ENCODE measurements at places on chromosomes 11 and 22. TPM values are rescaled to one million over a fixed set of nuclear protein-coding genes. Genes with fewer than 3 reads are reported as not detected.
A peak's percentile ranks its signal among the peaks of the same experiment; 100 is the strongest.

Gene POU2AF2
- total RNA-seq = not detected

Gene FZD4
- total RNA-seq = 147 TPM

Gene OR52A1
- not detected for total RNA-seq

Gene OR5T1
- not detected for total RNA-seq

Gene GAB4
- total RNA-seq = not detected

Gene CRACR2B
- total RNA-seq = 12.1 TPM

Gene FOSL1
- 3.8 TPM for total RNA-seq

Gene MUC2
- not detected for total RNA-seq

Gene NEU3
- total RNA-seq = 7.2 TPM

Gene KCTD14
- total RNA-seq = under 0.01 TPM

Gene CEP126
- total RNA-seq = 0.51 TPM

Gene PGM2L1
- 36.6 TPM for total RNA-seq

Gene SYCE3
- total RNA-seq = not detected

Gene C11orf86
- not detected for total RNA-seq

- no peak for DNase-seq
Observed at GRCh38 chr22:44193535-44193891, 12.8 kb downstream of the PARVG start.

DNA sequence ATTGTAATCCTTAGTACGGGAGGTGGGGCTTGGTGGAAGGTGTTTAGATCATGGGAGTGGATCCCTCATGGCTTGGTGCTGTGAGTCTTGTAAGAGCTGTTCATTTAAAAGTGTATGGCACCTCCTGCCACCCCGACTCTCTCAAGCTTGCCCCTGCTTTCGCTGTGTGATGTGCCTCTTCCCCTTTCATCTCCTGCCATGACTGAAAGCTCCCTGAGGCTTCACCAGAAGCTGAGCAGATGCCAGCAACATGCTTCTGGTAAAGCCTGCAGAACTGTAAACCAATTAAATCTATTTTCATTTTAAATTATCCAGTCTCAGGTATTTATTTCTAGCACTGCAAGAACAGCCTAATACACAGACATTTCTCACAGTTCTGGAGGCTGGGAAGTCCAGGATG lies 40.8 kb downstream of the GAB2 start:
- no peak for DNase-seq

DNA sequence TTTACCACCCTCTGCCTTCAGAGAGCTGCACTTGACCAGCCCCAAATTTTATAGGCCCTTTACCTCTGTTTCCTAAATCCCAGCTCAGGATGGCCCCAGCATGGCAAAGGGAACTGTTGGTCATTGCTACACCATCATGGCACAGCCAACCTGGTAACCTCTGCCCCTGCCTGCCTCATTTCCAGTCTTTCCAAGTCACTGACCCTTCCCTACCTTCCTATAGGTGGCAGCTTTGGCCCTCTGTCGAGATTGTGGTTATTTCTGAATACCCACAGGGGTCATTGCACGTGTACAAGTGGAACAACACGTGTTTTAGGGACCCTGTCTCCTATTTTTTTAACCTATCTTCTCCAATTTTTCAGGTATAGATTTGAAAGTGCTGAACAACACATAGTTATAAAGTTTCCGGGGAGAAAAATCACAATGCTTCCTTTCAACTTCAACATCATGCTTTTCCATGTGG lies 2.8 kb downstream of the GALNT18 start:
- DNase-seq = no peak

DNA sequence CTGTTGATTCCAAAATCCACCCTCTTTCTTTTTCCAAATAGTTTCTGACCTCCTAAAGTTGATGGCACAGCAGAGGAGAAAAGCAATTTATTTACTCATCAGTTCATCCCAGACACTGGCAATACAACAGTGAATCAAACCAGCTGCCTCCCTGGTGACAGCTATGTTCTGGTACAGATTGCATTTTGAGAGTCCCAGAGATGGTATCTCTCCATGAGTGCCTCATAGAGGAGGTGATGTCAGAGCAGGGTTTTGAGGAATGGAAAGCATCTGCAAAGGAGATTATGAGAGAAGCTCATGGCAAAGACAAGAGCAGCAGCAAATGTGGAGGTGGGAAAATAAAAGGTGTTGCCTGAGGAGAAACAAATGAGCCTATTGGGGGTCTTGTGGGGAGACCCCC lies 377.2 kb downstream of the MN1 start:
- no peak for DNase-seq

GRCh38 chr11:65112546-65113360 lies 1.1 kb downstream of the TM7SF2 start:
- peak; percentile 56 for DNase-seq

GRCh38 chr11:33867996-33868646 lies 23.8 kb downstream of the LMO2 start:
- DNase-seq = no peak

DNA sequence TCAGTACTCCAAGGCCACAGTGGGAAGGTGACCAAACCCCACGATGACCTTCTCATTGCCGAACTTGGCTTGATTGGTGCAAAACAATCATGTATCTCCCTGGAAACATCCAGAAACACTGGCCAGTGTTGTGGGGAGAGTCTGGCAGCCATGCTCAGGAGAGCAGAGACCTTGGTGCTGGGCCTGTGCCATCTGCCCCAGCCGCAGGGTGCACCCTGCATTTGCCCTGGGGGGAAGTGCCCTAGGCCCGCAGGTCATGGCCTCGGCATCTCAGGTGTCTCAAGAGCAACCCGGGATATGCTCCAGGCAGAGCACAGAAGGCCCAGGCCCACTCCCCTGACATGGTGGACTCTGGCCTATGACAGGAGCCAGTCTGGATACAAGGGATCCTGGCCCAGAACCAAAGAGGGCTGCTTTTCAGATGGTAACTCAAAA lies 23.7 kb downstream of the ARVCF start:
- DNase-seq = no peak

DNA sequence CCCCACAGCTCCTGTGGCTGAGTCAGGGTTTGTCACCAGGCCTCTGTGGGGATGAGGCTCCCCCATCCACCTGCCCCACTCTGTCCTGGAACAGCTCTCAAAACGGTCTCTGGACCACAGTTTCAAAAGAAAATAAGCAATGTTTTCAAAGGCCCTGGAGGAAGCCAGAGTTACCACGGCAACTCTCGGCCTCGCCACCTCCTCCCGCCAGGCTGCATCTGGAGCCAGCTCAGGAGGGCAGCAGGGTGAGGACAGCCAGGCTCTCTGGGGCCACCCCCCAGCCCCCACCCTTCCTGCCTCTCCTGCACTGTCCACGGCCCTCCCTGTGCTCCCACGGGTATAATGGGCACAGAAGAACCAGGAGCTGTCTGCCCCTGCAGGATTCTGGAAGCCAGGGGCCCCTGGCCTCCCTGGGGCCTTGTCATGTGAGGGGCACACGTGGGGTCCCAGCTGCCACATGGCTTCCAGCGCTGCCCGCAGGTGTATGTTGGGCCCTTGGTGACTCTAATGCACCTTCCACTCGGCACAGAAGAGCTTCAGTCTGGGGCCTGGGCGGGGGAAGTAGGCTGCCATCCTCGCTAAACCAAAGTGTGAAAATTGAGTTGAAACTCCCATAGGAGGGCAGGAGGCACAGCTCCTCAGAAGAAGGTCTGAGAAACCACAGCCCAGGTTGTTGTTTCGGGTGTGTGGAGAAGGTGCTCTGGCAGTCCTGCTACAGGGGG lies 10.3 kb downstream of the CD81 start:
- DNase-seq = peak; percentile 37

- DNase-seq = no peak
Observed at GRCh38 chr11:106295974-106296373, 218.5 kb downstream of the AASDHPPT start.

- DNase-seq = peak; percentile 43
Observed at GRCh38 chr22:36386351-36386899, 1.3 kb downstream of the MYH9 start.

GRCh38 chr11:37704791-37705190 lies 1106.8 kb upstream of the RAG2 start:
- no peak for DNase-seq

DNA sequence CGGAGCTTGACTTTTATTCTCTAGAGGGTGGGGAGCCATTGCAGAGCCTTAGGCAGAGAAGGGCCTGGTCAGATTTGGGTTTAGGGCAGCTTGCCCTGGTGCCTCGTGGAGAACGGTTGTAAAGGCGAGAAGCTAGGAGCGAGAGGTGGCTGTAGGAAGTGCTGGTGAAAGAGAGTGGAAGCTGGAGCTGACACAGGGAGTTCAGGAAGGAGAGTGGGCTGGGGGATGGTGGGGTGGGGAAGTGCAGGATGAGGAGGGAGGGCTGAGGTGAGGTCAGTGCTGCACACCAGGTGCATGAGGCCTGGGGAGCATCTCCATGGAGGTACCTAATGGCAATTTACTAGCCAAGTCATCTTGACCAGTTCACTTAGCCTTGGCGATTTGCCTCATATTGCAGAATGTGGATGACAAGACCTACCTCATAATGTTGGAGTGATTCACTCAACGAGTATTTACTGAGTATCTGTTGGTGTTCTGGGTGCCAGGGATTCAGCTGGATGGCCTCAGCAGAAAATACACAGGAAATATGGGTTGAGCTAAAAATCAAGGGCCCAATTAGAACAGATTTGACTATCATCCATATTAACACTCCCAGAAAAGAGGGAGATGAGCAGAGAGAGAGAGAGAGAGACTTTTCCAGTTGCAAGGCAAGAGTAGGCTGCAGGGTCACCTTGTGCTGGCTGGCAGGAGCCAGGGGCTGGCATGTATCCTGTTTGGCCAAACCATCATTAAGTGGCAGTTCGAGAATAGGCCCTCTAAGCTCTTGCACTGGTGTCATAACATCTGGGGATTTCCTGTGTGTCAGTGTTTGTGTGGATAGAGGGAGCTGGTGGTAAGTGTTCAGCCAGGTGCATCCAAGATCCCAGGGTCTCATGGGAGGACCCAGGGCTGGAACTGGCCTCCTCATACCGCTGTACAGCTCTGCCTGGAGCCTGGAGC lies 44.4 kb upstream of the CLDN5 start:
- DNase-seq = peak; percentile 57

GRCh38 chr11:86212019-86212611 lies 32.4 kb upstream of the EED start:
- no peak for DNase-seq

DNA sequence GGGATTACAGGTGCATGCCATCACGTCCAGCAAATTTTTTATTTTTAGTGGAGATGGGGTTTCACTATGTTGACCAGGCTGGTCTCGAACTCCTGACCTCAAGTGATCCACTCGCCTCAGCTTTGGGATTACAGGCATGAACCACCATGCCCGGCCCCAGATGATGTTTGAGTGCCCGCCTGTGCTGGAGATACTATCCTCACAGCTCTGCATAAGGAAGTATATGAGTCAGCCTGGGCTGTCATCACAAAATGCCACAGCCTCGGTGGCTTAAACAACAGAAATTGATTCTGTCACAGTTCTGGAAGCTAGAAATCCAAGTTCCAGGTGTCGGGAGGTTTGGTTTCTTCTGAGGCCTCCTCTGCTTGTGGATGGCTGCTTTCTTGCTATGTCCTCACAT lies 119.3 kb downstream of the OSBP2 start:
- DNase-seq = no peak

DNA sequence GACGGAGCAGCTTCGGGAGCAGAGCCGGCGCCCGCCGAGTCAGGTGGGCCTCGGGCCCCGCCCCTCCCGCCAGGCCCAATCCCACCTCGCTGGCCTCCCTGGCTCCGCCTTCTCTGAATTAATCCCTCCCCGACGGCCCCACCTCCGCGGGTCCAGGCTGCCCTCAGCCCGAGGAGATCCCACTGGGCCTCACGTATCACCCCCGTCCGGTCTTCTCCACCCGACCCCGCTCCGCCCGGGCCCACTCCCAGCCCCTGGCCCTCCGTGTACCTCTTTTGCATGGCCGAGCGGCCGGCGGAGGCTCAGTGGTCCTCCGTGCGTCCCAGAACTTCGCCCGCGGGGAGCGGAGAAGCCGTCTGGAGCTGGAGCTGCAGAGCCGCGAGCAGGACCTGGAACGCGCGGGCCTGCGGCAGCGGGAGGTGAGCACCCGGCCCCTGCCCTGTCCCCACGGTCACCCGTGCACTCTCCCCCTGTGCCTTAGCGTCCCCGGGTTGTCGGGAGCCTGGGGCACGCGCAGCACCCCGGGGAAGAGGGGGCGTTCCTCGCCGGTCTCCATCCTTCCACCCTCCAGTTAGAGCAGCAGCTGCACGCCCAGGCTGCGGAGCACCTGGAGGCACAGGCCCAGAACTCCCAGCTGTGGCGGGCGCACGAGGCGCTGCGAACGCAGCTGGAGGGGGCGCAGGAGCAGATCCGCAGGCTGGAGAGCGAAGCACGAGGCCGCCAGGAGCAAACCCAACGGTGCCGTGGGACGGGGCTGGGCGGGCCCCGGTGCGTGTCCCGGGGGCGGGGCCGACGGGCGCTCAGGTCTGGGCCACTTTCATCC lies 2.2 kb upstream of the CD151 start:
- peak; percentile 88 for DNase-seq

GRCh38 chr11:25602959-25603358 lies 729.0 kb upstream of the ANO3 start:
- DNase-seq = no peak

DNA sequence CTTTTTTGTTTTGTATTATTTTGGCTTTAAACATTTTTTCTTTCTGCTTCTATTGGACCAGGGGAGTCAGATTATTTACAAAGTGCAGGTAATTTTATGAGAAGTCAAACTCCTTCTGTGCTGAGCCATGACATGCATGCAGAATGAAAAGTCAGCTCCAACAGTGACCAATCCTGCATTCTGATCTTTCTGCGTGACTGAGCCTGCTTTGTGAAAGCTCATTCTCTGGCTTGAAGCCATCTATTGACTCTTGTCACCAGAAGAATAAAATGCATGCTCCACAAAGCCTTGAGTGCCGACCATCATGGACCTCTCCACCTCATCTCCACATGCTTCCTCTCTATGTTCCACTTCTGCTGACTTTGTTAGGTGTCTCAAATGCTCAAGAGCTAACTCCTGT lies 50.2 kb downstream of the MIAT start:
- DNase-seq = no peak

DNA sequence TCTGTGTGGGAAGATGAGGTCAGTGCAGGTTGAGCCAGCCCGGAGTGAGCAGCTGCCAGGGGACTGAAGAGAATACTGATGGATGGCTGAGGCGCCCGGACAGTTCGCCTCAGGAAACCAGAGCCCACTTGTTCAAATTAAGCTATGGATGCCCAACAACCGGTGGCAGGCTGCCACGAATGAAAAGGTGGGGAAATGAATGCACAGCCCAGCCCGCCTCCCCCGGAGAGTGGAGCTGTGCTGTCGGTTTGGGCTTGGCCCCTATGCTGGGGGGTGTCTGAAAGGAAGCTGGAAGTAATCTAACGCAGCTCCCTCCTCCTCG lies 21.9 kb downstream of the HSPA8 start:
- no peak for DNase-seq

DNA sequence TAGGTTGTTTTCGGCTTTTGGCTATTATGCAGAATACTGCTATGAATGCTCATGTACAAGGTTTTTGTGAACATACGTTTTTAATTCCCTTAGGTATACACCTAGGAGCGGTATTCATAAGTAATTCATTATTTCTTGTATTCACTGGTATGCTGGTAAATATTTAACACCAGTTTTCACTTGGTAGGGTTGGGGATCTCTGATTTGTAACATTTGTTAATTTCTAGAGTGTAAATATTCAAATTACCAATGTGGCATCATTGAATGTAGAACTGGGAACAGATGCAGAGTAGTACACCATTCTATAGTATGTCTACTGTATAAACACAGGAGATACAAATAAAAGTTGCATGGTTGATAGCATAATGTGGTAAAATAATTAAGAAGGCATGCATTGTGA lies 16.3 kb downstream of the GVQW3 start:
- DNase-seq = no peak

- no peak for DNase-seq
Observed at GRCh38 chr11:11612439-11612838, 9.4 kb downstream of the GALNT18 start.
